ENCODE measurements at places on chromosomes 3 and 15.

DNA sequence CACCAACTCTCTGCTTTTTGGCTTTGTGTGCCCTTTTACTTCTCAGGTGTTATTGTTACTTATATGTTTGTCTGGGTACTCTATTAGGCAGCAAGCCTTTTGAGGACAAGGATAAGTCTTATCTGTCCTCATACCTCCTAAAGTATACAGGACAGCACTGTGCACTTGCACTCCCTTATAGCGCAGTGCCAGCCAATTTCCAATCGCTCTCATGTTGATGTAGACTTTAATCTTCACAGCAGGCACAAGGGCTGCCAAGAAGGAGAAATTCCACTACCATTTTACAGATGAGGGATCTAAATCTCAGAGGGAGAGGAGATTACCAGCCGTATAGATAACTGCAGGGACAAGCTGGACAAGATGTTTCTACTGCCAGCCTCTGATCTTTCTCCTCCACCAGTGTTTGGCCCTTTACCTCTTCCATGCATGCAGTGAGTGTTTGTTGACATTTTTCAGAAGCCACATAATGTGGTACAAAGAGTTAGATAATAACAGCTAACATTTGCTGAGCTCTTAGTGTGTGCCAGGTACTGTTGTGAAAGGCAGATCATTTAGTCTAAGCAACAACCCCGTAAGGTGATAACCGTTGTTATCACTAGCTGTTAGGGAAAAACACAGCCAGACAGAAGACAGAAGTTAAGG, 30.1 kb downstream of the SST start:
- no peak for DNase-seq

DNA sequence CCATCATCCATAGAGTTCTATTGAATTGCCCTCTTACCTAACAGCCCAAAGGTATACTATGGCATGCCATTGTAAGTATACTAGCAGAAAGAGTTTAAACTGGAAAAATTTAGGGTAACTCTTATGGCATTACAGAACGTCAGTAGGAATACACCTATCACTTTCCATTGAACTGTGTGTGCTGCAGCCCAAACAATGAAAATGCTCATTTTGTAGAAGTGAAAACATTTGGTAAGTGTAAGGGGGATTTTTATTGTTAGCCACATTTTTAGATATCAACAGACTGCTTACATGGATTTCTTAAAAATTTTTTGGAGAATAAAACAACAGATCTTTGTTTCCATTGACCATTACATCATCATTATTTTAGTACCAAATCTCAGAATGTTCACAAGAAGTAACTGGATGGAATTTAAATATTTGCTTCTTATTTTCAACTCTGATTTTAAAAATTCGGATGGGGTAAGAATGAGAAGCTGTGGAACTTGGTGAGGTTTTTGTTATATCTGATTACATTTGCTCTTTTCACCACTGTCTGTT, 245.9 kb downstream of the UBE2E2 start:
- no peak for DNase-seq

- no peak for DNase-seq
Observed at GRCh38 chr3:36650271-36650671, 114.1 kb downstream of the DCLK3 start.

DNA sequence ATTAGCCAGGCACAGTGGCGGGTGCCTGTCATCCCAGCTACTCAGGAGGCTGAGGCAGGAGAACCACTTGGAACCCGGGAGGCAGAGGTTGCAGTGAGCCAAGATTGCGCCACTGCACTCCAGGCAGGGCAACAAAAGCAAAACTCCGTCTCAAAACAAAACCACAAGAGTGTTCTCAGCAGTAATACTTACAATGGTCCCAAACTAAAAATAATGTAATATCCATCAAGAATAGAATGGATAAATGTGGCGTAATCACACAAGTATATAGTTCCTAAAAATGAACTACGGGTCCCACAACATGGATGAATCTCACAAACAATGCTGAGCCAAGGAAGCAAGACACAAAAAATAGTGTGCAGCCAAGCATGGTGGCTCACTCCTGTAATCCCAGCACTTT, 39.2 kb downstream of the STAG1 start:
- DNase-seq: no peak

GRCh38 chr15:93087825-93088199, 1.2 kb downstream of the RGMA start:
- DNase-seq: peak; percentile 39

- no peak for DNase-seq
Observed at GRCh38 chr15:74202452-74203401, at the start of gene STRA6. Gene STRA6 (minus strand): TSS chr15:74202787. CDS start chr15:74202267, 520 bp downstream.

DNA sequence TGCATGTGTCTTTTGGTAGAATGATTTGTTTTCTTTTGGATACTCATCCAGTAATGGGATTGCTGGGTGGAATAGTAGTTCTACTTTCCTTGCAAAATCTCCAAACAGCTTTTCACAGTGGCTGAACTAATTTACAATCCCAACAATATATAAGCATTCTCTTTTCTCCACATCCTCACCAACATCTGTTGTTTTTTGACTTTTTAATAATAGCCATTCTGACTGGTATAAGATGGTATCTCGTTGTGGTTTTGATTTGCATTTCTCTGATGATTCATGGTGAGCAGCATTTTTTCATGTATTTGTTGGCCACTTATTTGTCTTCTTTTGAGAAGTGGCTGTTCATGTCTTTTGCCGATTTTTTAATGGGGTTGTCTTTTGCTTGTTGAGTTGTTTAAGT, 55.8 kb downstream of the ST8SIA2 start:
- DNase-seq: no peak

GRCh38 chr3:166405896-166406295, 568.7 kb upstream of the BCHE start:
- no peak for DNase-seq

- DNase-seq: no peak
Observed at GRCh38 chr3:184481984-184482671, 79.5 kb upstream of the EPHB3 start.

GRCh38 chr3:126849768-126850167, 133.1 kb upstream of the PLXNA1 start:
- DNase-seq: no peak

- DNase-seq: peak; percentile 33
Observed at GRCh38 chr15:70096215-70097062, 1.3 kb downstream of the TLE3 start.

DNA sequence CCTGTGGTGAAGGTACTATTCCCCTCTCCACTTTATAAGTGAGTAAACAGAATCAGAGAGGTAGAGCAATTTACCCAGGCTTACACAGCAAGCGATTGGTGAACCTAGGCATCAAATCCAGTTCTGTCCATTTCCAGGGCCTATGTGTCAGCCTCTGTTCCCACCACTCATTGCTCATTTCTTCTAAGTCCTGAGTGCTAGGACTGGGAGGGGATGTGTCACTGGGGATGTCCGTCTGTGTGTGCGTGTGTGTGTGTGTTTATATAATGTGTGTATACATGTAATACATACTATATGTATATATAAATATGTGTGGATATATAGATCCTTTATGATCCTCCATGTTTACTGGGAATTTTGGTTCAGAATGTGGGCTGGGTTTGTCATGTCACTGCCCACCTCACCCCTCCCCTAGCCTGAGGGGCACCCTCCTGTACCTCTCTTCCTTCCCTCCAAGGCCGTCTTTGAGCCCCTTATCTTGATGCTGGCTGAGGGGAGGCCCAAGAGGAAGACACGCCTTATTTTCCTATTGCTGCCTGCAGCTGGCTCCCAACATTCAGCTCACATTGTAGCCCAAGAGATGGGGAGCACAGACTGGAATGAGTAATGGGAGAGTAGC, 2.1 kb downstream of the TMEM43 start:
- no peak for DNase-seq

DNA sequence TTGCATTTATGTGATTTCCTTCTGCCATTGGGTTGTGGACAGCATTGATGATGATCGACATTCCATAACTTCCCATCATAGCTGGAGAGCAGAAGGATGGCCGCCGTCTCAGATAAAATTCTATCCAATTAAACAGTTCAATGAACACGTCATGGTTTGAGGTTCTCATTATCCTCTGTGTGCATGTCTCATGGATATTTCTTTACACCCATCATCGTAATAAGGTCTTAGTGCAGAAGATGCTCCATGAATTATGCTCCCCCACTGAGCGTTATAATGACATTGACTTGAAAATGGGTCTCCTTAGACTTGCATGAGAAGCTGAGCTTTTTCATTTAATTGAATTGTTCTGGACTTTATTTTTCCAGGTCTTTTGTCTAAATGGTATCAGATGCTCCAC, 92.1 kb downstream of the TRIM42 start:
- no peak for DNase-seq

DNA sequence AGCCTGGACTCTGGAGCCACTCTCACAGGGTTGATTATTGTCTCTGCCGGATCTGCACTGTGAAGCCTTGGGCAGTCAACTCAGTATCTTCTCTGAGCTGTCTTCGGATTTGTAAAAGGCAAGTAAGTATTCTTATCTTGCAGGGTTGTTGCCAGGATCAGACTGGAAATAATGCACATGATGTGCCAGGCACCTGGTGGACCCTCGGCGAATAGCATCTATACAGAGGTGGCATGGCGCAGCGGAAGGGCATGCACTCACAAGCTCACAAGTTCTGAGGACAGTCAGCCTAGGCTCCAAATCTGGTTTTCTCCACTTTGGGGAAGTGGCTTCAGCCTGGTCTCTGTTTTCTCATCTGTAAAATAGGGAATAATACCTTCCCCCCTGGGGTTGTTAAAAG, 113.9 kb downstream of the SRGAP3 start:
- DNase-seq: no peak

DNA sequence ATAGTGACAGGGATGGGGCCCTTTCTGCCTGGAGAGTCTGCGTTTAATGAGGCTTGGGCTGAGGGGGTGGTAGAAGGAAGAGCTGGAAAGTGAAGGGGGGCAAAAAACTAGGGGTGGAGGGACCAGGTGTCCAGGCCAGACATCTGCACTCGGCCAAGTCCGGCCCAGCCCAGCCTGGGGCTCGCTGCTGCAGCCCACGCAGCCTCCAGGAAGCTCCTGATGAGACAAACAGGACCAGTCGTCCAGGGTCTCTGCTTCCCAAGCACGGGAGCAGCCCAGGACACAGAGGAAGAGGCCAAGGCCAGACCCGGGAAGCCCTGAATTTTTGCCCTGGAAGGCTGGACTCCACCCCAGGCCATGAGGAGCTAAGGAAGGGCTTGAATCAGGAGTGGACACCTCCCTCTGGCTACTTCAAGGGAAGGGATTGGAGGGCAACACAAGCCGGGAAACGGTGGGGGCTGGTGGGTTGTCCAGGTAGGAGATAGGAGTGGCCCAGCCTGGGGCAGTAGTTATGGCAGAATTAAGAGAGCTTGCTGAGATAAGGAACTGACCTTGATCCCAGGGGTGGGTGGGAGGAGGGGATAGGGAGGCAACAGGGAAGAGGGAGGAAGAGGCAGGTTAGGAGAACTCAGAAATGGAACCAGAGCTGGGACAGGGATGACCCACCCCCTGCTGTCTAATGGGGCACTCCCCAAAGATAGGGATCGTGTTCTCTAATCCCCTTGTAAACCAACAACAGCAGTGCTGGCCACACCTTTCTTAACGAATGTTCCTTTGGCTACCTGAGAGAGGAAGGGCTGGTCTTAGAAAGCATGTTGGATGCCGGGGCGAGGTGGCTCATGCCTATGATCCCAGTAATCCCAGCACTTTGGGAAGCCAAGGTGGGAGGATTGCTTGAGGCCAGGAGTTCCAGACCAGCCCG, 89.5 kb downstream of the ANP32A start:
- no peak for DNase-seq

DNA sequence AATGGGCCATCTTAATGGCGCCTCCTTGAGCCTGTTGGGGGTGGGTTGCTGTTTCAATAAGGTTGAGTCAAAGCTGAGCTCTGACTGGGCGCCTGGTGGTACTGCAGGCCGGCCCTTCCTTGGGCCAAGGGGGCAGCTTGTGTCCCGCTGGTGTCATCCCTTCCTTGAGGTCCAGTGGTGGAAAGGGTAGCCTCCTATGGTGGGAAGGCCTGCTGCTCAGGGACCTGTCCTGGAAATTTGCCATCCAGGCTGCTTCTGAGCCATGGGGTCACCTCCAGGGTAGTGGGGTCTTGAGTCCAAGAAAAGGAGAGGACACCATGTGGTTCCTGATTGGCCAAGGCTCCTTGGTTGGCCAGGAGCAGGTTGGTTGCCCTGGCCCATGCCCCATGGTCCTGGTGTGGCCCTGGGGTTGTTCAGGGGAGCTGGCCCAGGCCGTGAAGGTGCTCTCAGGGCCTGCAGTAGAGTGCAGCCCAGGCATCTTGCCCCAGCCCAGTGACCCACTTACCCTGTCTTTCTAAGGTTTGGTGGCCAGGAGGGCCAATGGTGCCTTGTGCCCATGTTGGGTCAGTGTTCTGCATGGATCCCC, 188.7 kb downstream of the UBE3A start:
- DNase-seq: no peak

DNA sequence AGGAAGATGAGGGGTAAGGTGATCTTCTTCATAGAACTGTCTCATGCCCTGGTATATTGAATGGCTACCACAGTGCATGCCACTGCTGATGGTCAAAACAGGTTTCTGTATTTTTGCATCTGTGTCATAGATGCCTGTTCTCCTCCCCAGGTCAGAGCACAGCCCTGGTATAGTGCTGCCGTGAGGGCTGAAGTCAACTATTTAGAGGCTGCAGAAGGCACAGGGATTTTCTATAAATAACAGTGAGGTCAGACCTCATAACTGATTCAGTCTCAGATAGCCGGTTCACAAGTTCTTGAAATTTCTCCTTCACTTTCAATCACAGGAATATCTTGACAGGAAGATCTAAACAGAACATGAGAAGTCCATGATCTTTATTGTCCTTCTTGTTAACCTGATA, 99.2 kb upstream of the NUDT16 start:
- no peak for DNase-seq

Measured in activated CD4-positive, alpha-beta T cell treated with anti-CD3 and anti-CD28 coated beads for 1 hour (primary cell).